ENCODE measurements at places on chromosomes 7 and 10.

DNA sequence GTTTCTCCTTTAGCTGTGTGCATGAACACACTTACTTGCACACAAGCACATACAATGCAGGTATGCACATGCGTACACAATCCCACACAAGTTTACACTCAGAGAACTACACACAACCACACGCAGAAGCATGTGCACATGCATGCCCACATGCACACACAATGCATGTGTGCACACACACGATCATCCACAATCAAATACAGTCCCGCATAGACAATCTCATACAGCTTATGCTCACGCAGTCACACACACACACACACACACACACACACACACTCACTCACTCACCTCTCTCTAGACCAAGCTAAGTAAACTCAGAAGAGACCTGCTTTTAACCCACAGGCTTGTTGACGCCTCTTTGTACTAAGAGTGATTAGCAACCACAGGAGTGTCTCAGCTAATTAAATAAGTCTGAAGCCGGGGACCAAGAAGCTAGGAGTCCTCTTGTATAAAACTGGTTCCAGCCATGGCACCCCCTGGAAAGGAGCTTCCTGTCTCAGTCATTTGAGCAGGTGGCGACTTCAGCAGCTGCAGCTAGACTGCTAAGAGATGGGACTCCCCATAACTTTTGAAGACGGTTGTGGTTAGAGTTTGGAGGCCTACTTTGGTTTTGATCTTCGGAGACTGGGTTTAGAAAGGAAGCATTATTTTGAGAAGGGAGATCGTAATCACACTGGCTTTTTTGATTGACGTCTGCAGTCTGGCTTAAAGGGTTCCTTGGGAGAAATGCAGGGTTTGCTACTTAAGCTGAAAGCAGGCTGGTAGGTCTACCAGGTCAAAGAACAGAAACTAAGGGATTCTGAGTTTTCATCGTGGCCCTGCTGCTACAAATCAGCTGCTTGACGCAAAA lies 82.3 kb upstream of the ADRB1 start:
- DNase-seq: peak; percentile 62

GRCh38 chr7:93235541-93235940 lies 3.4 kb downstream of the VPS50 start:
- DNase-seq: no peak

- DNase-seq: no peak
These were observed 27.9 kb downstream of the CALML3 start for GRCh38 chr10:5552376-5553321.

- DNase-seq: no peak
These were observed 537.9 kb downstream of the ANKRD7 start for GRCh38 chr7:118762451-118762850.

DNA sequence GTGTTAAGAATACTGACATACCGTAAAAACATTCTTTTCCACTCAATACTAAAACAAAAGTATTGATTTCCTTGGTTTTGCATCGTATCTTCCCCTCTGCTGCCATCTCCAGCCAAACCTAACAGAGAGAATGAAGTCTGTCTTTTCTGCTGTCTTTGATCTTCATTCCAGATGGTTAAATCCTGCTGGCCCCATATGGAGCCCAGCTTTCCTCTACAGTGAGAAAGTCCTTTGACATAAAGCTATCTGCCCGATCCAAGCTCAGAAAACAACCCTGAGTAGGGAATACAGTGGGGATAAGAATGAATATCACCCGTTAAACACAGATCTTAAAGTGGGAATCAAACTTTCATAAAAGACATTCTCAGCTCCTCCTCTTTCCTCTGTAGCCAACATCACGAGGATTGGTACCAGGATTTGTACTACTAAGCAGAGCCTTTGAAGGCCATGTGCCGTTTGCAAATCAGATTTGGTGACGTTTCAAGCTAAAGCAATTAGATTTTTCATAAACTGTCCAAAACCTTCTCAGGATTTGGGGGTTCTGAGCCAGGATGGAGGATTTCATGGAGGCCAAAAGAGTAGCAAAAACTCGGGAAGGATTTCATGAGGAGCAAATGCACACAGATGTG lies 30.8 kb upstream of the GPAM start:
- no peak for DNase-seq

DNA sequence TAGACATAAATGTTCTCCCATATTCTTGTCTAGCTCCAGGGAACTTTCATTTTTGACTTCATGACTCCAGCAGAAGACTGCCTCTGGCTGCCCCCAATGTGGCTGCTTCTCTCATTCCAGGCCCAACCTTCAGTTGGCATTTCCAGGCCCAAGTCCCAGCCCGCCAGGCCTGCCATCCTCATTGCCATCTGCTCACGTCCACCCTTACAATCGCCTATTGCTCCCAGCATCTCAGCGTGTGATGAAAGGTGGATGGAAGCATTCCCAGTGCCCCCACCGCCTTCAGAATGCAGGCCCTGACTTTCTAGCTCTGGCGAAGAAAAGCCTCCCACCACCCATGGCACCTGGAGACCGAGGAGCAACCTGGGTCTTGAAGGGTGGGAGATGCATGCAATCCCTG lies 132.1 kb upstream of the LANCL2 start:
- no peak for DNase-seq

- DNase-seq: no peak
These were observed 32.0 kb downstream of the ANTXRL start for GRCh38 chr10:46318799-46319198.

DNA sequence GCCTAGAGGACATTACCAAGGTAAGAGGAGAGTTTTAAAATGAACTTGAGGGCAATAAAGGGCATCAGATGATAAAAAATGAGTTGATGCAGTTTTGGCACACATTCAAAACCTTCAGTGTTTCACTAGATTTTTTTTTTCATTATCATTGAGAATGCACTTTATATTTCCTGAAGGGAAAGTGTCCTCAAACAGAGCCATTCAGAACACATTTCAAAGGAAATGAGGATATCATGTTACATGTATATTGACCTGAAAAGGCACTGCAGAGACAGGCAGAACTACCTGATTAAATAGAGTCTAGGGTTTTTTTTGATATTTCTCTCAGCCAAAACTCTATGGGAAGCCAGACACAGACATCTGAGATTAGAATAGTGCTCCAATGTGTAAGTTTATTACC lies 454.0 kb downstream of the NEBL start:
- DNase-seq: no peak

GRCh38 chr7:106563466-106564150 lies 97.3 kb downstream of the CCDC71L start:
- no peak for DNase-seq

DNA sequence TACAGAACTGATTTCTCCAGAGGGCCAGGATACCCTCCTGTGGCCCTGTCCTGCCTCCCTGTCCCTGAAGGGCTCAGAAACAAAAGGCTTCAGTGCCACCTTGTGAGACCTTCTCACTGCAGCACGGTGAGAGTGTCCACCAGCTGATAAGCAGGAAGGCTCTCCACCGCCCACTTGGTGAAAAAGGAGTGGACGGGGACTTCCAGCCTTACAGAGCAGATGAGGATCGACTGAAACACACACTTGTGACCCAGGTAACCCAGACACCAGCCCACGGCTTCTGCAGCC lies 330.1 kb downstream of the GRID1 start:
- DNase-seq: no peak

DNA sequence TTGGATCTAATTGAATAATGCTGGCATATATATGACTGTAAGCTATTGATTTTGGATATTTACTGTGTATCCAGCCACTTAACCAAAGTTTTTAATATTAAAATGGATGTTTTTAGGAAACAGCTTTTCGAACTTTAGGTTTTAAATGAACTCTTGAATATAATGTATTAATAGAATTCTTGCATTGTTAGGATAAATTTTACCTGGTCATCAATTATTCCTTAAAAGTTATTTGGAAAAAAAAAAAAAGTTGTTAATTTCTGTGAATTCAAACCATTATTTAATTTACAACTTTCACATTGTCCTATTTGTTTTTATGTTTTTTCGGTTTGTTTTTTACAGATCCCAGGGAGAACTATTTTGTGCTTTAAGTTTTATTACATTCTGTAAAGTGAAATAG lies 9.8 kb downstream of the TMEM209 start:
- DNase-seq: no peak

DNA sequence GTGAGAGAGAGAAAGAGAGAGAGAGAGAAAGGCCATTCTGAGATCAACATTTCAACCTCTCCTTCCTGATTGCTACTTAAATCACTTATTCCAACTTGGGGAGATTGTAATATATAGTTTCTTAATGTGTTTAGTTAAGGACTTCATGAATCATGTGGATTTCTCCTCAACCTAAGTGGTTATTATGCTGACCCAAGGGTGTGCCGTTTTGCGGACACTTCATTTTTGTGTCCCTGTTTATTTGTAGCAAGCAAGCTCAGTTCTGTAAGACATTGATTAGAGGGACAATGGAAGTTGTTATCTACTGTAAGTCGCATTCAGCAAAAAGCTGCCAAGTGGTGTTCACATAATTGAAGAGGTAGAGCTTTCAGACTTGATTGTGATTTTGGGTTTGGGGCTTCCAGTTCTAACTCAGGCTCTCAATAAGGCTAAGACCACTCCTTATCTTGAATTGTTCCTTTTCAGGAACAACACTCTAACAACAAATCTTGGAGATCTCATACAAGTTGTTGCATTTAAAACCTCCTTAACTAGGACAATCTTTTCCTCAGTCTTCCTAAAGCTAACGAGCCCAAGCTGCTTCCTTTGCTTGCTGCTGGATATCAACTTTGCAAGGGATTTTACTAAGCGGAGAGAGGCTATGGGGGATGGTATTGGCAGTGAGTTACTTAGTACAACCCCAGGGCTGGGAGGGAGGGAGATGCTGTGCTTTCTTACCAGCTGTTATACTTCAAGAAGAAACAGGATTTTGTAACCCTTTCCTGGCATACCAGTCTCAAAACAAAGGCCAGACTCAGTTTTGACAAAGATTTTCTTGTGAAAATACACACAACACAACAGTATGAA lies 19.8 kb upstream of the COL1A2 start:
- no peak for DNase-seq

GRCh38 chr7:15323550-15323949 lies 238.3 kb downstream of the AGMO start:
- DNase-seq: no peak

DNA sequence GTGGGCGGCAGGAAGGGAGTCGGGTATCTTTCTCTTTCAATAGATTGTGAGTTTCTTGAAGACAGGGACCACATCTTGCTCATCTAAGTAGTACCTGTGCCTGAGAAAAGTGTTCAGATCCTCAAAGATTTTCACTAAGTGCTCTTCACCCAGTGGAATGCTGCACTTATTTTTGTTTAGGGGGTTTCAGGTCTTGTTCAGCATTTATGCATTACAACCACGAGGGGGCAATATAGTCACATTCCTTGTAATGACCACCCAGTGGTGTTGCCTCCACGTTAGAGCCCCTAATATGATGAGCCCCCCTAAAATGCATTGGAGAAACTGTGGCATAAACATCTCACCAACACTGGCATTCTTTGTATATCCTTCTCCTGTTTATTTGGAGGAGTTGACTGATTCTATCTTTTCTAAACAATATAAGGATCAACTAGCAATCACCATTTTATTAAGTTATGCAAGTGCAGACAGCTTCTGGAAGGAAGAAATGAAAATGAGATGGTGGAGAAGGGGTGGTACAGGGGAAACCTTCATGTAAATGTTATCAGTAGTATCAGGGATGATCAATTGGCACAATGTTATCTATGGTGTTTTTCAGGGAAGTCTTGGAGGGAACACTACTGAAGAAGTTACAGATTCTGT lies 3.1 kb upstream of the PAPSS2 start:
- DNase-seq: peak; percentile 63

GRCh38 chr10:50375051-50375452 lies 123.7 kb upstream of the ASAH2 start:
- DNase-seq: no peak

DNA sequence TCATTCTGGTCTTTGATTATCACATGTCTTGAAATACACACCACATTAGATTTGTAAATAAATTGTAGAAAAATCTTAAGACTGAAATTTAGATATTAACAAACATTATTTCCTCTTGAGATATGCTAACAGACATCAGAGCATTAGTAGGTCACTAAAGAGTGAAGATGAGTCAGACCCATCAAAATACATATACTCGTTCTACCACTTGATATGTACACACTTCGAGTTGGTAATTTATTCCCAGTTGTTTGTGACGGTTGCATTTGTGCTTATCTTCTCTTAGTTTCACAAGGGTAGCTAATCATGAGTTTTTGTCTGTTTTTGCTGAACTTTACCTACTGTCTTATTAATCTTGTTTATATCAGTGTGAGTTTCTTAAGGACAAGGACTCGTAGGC lies 383.4 kb downstream of the AUTS2 start:
- DNase-seq: no peak

- DNase-seq: no peak
These were observed 30.1 kb upstream of the TM9SF3 start for GRCh38 chr10:96616961-96617360.

DNA sequence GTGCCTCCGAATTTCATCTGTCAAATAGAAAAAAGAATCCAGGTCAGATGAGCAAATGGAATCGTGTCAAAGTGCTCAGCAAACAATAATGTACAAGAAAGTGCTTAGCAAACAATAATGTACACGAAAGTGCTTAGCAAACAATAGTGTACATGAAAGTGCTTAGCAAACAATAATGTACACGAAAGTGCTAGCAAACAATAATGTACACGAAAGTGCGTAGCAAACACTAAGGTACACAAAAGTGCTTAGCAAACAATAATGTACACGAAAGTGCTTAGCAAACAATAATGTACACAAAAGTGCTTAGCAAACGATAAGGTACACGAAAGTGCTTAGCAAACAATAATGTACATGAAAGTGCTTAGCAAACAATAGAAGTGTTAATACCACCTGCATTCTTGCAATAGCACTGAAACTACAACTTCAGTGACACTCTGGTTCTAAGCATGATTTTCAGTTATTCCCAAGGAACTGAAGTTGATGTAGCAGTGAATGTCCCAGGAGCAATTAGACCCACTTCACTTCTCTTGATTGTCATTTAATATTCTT lies 33.4 kb upstream of the MYL10 start:
- no peak for DNase-seq
